NCI-H526 (cell line): ENCODE measurements at places on chromosomes 12 and 14.

GRCh38 chr12:55839345-55840140 lies 3.2 kb downstream of the MMP19 start:
- no peak for DNase-seq

- no peak for DNase-seq
Observed at GRCh38 chr14:99036611-99037293, 235.2 kb downstream of the BCL11B start.

DNA sequence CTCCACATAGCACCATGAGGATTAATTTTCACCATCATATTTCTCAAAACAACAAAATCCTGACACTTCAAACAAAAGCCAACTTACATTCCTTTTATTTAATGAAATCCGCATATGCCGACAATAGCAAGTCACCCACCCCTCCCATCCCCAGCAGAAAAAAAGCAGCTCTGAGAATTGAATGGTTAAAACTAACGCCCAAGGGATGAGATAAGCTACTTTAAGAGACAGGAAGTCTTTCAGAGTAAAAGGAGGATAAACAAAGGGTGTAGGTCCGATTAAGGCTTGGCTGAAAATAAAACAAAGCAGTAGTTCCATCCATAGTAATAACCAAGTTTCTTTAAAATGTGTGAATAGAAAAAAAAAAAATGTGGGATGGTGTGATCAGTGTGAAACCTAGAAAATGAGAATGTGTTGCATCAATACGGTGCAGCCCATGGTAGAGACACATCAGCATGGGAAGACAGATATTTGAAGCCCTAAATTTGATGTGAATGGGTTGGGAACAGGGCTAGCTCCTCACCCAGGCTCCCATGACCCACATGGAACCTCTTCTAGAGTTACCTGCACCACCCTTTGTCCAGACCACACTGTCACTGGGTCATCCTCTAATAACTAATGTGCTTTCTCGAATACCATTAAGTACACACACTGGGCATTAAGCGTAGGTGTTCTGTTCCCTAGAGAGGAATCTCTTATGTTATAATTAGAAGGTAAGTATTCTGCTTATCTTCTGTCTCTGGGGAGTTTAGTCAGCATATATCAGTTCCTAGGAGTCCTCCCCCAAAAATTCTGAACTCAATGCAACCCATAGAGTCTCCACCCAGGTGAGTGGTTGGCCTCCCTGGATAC lies 31.7 kb downstream of the RTRAF start:
- DNase-seq, result no peak

- DNase-seq, result no peak
Observed at GRCh38 chr12:83010169-83010804, 323.6 kb downstream of the TMTC2 start.

GRCh38 chr12:6644257-6644596 lies 3.0 kb downstream of the ACRBP start:
- DNase-seq, result no peak

DNA sequence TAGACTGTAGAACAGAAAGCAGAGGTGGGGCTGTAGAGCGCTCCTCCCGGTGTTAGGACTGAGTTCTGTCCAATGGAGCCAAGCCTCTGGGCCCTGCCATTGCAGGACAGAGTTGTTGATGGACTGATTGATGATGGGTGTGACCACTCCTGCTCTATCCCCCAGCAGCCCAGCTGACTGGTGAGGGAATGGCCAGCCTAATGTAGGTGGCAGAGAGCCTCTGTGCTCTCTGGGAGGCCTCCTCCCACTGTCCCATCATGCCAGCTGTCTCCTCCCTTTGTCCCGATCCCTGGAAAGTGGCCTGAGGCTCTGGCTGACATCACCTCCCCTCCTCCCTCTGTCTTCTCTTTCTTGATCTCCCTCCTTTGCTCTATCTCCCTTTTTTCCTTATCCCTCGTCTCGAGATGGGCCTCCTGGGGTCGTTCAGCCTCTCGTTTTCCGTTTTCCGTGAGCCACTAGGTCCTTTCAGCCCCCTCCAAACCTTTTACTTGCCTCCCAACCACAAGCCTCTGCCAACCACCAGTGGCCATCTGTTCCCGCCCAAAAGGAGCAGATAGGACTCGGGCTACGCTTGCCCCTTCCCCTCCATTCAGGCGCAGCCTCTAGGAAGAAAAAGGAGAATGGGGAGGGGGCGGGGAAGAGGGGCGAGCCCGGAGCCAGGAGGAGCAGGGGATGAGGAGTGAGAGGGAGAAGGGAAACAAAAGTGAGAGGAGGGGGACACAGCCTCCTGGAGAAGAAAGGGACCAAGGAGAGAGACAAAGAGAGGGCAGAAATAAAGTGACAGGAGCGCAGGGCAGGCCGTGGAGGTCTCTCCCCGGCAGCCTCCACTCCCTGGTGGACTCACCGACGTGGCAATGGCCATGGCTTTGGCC lies 572 bp downstream of the EFS start:
- no peak for DNase-seq

- no peak for DNase-seq
Observed at GRCh38 chr12:42277396-42278127, 39.5 kb upstream of the YAF2 start.

DNA sequence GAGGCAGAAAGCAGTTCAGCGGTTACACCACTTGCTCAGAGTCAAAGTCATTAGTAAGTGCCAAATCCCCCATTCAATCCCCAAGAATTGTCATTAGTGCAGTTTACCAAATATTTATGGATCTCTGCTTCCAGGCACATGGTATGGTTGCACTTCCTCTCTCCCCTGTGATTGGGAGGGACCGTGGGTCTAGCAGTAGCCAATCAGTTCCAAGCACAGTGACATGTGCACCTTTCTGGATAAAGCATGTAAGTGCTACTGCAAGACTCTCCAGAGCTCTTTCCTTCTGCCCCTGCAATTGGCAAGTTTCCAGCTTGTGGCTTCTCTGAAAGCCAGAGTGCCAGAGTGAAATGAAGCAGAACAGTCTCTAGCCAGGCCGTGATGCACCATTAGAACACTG lies 85.3 kb upstream of the FLRT2 start:
- DNase-seq, result peak; percentile 54

- DNase-seq, result no peak
Observed at GRCh38 chr14:100288382-100289185, 17.7 kb downstream of the SLC25A29 start.

DNA sequence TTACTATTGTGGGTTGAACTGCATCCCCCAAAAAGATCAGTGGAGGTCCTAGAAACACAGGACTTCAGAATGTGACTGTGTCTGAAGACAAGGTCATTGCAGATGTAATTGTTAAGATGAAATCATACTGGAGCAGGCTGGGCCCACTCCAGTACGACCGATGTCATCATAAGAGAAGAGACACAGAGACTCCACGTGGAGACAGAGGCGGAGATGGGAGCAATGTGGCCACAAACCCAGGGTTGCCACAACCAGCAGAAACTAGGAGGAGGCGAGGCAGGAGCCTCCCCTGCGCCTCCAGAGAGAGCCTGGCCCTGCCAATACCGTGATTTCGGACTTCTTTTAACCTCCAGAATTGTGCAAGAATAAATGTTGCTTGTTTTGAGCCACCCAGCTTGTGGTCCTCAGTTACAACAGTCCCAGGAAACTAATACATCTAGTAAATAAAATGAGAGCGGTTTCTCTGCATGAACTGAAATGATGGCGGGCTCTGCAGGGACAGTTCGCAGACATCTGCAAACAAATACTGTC lies 25.7 kb upstream of the FZD10 start:
- peak; percentile 37 for DNase-seq

DNA sequence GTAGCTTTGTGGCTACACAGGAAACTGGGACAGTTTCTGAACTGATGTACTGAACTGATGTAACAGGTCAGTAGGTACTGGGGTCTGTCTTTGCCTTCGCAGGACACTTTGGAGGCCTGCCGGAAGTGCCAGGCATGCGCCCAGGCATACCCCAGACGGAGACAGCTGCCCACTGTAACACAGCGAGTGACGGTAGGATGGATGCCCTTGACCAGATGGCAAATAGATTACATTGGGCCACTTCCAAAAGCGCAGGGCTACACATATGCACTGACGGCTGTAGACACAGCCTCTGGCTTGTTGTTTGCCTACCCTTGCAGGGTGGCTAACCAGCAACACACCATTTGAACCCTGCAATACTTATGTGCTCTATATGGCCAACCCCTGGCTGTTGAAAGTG lies 94.1 kb upstream of the TMPO start:
- DNase-seq, result no peak

- peak; percentile 100 for DNase-seq
Observed at GRCh38 chr12:53005986-53006809, at the start of gene EIF4B. Gene EIF4B, plus strand, starts transcription at chr12:53006456. Its CDS starts 28 bp downstream, at chr12:53006484.

DNA sequence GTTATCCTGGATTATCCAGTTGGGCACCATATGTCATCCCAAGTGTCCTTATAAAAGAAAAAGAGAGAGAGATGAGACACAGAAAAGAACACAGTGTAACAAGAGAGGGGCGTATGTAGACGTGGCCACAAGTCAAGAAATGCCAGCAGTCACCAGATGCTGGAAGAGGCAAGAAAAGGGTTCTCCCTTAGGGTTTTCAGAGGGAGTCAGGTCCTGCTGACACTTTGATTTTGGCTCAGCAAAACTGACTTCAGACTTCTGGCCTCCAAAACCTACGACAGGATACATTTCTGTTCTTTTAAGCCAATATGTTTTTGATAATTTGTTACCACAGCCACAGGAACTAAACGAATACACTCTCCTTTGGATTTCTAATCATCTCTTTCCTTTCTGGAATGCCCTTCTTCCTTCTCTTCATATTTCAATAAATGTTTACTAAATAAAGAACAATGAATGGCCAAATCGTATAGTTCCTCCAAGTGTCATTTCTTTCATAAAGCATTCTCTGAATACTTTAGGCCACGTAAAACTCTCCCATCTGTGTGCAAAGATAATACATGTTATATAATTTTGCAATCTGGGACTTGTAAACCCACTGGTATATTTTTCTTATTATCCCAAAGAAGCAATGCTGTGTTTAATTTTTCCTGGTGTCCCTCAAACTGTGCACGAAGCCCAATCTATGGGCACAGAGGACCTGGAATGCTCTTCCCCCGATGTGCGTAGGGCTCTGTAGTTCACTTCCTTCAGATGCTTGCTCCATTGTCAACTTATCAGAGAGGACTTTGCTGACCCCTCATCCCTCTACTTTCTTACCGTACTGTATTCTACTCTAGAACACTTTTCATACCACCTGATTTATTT lies 303.6 kb downstream of the CEP128 start:
- no peak for DNase-seq

GRCh38 chr14:72810201-72810600 lies 83.7 kb downstream of the DPF3 start:
- DNase-seq, result no peak

DNA sequence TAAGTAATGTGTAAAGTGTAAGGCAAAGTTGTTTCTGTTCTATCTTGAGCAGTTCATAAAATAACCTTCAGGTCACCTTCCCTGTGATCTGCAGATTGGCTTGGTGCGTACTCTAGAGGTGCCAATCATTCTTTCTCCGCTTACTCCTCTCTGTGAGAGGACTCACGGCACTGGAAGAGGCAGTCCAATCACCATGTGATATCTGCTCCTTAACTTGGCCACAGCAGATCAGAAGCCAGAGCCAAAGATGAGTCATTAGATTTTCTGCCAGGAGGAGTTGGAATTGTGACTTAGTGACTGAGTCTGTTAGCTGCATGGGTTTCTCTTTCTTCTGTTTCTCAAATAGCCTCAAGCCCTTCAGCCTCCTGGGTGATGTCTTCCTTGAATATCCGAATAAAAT lies 165.5 kb downstream of the SLC41A2 start:
- no peak for DNase-seq

GRCh38 chr14:69879175-69880043 lies at the start of gene SMOC1:
Gene SMOC1, plus strand, starts transcription at chr14:69879416. Its CDS starts 263 bp downstream, at chr14:69879679.
- peak; percentile 93 for DNase-seq

DNA sequence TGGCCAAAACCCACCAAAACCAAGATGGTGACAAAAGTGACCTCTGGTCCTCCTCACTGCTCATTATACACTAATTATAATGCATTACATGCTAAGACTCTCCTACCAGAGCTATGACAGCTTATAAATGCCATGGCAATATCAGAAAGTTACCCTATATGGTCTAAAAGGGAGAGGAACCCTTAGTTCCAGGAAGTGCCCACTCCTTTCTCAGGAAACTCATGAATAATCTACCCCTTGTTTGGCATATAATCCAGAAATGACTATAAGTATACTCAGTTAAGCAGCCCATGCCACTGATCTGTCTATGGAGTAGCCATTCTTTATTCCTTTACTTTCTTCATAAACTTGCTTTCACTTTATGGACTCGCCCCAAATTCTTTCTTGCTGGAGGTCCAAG lies 43.0 kb upstream of the FUT8 start:
- no peak for DNase-seq

GRCh38 chr14:63091394-63091996 lies 46.2 kb upstream of the KCNH5 start:
- DNase-seq, result no peak

- no peak for DNase-seq
Observed at GRCh38 chr12:72511906-72512305, 239.7 kb downstream of the TRHDE start.

DNA sequence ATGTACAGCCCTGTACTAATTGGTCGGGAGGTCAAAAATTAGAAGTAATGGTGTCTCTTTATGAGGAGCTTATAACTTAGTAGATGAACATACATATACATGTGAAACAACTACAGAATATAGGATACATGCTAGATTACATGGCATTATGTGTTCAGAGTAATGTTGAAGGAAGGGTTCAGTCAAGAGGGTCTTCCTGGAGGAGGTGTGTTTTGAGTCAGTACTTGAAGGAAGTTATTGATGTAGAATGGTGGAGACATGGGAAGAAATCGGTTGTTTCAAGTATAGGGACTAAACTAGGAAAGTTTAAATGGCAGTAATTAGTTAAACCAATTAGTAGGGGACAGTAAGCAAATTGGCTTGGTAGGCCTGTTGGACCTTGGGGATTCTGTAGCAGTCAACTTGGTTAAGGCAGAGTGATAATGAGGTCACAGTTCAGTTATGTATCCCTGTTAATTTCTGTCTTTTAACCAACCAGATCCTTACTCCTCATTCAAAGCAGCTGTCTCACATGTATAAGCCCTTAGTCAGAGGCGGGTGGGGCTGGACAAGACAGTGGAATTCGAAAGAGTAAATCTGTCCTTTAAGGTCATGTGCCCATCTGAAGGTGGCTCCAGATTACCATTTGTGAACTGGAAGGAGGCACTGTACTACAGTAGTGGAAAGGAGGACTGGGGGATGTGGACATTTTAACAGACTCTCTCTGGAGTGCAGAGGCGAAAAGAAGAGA lies 3.5 kb upstream of the ANKRD52 start:
- no peak for DNase-seq

DNA sequence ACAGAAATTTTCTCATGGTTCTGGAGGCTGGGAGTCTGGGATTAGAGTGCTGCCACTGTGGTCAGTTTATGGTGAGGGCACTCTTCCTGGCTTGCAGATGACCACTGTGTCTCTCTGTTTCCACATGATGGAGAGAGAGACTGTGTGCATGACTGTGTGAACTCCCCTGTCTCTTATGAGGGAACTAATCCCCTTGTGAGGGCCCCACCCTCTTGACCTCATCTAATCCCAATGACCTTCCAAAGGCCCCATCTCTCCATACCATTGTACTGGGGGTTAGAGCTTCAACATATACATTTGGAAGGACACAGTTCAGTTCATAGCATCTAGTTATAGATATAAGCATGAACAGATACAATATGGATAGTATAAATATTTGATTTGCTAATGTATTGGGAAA lies 31.7 kb downstream of the ANO6 start:
- DNase-seq, result no peak
